ENCODE measurements at places on chromosomes 7 and 10. TPM values are rescaled to one million over a fixed set of nuclear protein-coding genes. Genes with fewer than 3 reads are reported as not detected.
A peak's percentile ranks its signal among the peaks of the same experiment; 100 is the strongest.

GRCh38 chr10:76778914-76779795, 858.5 kb downstream of the KCNMA1 start:
- DNase-seq = no peak

ATOH7 gene
- not detected for polyA plus RNA-seq

CAV1 gene
- 435 TPM for polyA plus RNA-seq

- no peak for DNase-seq
Observed at GRCh38 chr7:2404714-2405119, 1.3 kb downstream of the CHST12 start.

- peak; percentile 16 for DNase-seq
Observed at GRCh38 chr10:16779384-16779915, 37.8 kb downstream of the RSU1 start.

- no peak for DNase-seq
Observed at GRCh38 chr10:112678581-112678980, 231.6 kb downstream of the VTI1A start.

LRRC18 gene
- polyA plus RNA-seq = 1.6 TPM

CCDC136 gene
- polyA plus RNA-seq = 36.6 TPM

- no peak for DNase-seq
Observed at GRCh38 chr10:98340261-98340939, 72.4 kb upstream of the LOXL4 start.

MMD2 gene
- not detected for polyA plus RNA-seq

GRCh38 chr10:13417459-13418126, 69.5 kb upstream of the SEPHS1 start:
- DNase-seq = no peak

- DNase-seq = no peak
Observed at GRCh38 chr7:82617156-82617555, 173.6 kb upstream of the CACNA2D1 start.

GRCh38 chr7:87507446-87507845, 32.0 kb upstream of the ABCB4 start:
- no peak for DNase-seq

DNA sequence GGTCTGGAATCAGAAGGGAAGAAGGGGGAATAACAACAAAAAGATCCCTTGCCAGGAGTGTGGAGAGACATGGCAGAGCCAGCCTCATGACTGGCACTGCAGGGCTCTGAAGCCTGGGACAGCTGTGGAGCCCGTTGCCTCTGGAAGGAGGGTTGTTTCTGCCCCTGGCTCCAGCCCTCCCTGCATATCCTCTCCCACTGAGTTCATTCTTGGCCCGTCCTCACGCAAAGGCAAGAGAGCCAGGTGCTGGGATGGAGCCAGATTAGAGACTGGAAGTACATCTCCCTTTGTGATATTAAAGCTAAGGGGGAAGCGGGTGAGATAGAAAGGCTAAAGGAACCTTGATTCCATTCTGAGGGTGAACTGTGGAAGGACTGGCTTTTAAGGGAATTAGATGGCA, 141.5 kb upstream of the NPVF start:
- DNase-seq = no peak

DNA sequence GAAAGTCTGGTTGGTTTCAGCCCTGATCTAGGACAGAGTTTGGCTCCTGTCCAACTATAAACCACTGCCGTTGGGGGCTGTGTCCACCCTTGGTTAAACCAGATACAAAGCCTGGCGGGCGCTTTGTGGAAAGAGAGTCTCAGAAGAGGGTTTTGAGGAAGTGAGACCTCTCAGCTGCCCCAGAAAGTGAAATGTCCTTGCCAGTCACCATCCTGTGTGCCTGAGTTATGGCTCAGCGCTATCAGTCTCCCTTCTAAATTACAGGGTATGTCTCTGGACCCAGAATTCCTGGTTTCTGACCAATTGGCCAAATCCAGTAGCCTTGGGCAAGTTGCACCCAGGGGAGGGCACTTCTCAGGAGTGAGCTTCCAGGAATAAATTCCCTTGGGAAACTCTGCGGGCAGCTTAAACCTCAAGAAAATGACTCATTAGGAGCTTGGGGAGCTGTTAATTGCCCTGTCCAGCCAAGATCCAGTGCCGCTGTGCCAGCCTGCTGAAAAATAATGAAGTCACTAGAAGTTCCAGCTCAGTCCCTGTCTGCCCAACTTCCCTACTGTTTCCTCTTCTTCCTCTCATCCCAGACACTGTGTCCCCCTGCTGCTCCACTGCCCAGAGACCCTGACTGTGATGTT, 66.7 kb upstream of the PDZD8 start:
- no peak for DNase-seq

TFR2 gene
- 2.7 TPM for polyA plus RNA-seq

DNA sequence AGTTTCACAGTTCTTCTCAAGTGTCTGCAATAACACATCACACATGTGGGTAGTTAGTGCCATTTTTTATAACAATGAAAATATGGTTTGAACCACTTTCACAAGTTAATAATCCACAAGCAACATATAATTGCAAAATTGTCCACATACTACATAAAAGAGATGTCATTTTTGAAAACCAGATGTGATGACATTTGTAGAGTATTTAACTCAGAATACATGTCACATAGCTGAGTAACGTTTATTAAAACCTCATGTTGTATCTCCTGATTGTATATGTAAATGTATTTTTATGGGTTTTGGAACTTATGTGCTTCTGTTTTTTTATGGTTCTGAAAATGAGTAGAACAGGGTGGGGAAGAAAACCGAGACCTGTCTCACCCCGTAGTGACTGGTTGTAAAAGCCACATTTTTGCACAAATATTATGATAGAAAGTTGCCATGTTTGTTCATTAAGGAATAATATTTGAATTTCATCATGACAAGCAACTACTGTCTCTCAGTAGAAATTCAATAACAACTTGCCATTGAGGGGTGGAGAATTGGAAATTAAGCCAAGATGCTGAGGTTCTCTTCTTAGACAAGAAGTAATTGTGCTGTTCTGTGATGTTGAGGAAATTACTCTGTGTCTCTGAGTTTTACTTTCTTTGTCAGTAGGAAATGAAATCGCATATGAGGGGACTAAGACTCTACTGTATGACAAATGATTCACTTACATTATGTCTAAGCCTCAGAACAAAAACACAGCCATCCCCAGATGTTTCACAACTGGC, 29.2 kb upstream of the EGFR start:
- no peak for DNase-seq

CYP26C1 gene
- polyA plus RNA-seq = 0.06 TPM

TRIM50 gene
- 0.19 TPM for polyA plus RNA-seq

SPDYE2 gene
- 9.7 TPM for polyA plus RNA-seq

GRCh38 chr10:95907456-95908253, at the start of gene CC2D2B:
Gene CC2D2B (plus strand): TSS chr10:95907975. CDS start chr10:95911324, 3,349 bp downstream.
- peak; percentile 87 for DNase-seq

- DNase-seq = no peak
Observed at GRCh38 chr10:115948465-115948864, 324.5 kb downstream of the GFRA1 start.

PIP gene
- polyA plus RNA-seq = not detected

PAX4 gene
- polyA plus RNA-seq = not detected

SPDYE8 gene
- 0.98 TPM for polyA plus RNA-seq

DNA sequence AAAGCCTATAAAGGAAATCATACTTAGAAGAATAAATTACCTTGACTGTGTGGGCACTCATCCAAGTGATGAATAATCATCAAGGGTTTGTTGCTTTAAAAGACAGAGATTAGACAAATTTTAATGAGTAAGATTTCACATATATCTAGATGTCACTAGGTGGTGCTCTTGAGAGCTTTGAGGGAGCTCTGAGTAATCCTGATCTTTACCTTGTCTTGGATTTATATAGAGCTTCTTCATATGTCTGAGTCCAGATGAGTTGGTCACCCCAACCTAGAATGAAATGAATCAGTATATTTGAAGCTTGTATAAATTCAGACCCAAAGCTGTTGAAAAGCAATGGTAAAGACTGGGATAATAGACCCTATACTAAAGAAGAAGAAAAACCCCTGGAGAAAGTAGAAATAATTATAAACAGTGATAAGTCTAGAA, 3.7 kb downstream of the AGR2 start:
- DNase-seq = no peak

All from right lung (tissue), 10 donors.